HuH-7 (cell line): ENCODE measurements at places on chromosomes 11 and 22.
A peak's percentile ranks its signal among the peaks of the same experiment; 100 is the strongest.

DNA sequence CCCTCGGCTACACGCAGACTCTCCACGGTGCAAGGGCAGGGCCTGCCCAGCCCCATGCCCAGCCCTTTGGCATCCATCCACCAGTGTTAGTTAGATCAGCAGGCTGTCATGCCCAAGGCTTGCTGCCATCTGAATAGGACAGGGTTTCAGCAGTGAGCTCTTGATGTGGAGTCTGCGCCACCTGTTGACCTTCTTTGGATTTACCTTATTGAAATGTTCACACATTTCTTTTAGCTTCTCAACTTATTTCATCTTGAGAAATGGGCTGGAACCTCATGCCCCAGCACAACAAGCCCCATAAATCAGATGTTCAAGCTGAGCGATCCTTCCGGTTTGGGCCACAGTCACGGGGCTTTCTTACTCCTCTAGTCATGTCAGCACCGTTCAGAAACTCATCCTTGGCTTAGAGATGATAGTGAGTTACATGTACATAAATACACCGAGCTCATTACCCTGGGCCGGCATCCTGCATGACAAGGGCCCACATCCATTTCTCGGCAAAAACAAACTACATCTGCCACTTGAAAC, 61.7 kb downstream of the PARVB start:
- peak; percentile 62 for DNase-seq

GRCh38 chr22:39498368-39498767, 3.7 kb upstream of the MIEF1 start:
- no peak for DNase-seq

GRCh38 chr11:78476066-78476465, 58.4 kb upstream of the GAB2 start:
- no peak for DNase-seq

DNA sequence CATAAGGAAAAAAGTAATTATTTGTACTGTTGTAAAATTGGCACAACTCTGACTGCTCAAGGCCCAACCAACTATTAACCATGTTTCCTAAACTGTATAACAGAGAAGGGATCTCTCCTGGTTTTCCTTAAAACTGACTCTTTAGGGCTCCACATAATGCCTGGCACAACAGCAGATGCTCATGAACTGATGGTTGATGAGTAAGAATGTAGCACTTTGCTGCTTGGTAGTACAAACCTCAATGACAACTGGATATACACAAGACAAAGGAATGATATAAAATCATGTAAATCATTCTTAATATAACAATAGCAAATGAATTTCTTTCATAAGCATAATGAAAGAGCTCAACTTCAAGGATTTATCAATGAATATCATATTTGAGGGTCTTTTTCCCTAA, 11.7 kb downstream of the MSANTD2 start:
- DNase-seq = no peak

DNA sequence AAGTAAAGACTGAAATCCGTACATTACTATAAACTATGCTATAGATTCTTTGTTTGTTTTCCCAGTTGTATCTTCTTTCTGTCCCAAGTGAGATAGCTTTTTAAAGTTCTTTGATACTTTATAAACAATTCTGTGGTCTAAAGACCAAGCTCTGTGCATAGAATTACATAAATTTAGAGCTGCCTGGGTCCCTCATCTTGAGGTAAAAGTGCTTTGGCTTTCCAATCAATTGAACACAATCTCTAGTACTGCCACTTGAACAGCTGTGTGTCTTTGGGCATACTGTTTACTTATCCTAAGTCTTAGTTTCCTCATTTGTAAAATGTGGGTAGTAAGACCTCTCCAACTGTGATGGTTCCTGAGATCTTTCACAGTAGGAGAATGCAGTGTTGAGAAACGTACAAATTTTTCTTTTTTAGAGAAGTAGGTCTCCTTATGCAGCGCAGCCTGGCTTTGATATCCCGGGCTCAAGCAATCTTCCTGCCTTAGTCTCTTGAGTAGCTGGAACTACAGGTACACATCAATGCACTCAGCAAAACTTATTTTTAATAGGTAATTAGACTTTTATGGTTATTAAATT, 2.5 kb upstream of the EED start:
- DNase-seq = no peak

DNA sequence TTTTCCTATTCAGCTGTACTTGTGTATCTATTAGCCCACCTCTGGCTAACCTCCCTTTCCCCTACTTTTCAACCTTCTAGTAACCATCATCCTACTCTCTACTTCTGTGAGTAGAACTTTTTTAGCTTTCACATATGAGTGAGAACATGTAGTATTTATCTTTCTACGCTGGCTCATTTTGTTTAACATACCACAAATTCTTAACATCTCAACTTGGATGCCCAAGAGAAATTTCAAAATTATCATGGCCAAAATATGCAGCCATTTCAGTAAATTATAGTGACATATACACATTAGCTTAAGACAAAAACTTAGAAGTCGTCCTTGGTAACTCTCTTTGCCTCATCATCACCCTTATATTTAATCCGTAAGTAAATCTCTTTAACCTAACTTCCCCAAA, 34.7 kb downstream of the LUZP2 start:
- DNase-seq = no peak

GRCh38 chr11:94125407-94126115, 3.1 kb upstream of the PANX1 start:
- DNase-seq = no peak

GRCh38 chr22:37913233-37913721, 7.2 kb downstream of the MICALL1 start:
- DNase-seq = no peak

- DNase-seq = no peak
Observed at GRCh38 chr11:85310479-85310878, 316.7 kb downstream of the DLG2 start.

- no peak for DNase-seq
Observed at GRCh38 chr11:108618529-108618928, 25.0 kb upstream of the EXPH5 start.

GRCh38 chr11:96486890-96487611, 97.2 kb downstream of the JRKL start:
- no peak for DNase-seq

GRCh38 chr11:13717331-13717730, 48.9 kb downstream of the FAR1 start:
- DNase-seq = no peak

DNA sequence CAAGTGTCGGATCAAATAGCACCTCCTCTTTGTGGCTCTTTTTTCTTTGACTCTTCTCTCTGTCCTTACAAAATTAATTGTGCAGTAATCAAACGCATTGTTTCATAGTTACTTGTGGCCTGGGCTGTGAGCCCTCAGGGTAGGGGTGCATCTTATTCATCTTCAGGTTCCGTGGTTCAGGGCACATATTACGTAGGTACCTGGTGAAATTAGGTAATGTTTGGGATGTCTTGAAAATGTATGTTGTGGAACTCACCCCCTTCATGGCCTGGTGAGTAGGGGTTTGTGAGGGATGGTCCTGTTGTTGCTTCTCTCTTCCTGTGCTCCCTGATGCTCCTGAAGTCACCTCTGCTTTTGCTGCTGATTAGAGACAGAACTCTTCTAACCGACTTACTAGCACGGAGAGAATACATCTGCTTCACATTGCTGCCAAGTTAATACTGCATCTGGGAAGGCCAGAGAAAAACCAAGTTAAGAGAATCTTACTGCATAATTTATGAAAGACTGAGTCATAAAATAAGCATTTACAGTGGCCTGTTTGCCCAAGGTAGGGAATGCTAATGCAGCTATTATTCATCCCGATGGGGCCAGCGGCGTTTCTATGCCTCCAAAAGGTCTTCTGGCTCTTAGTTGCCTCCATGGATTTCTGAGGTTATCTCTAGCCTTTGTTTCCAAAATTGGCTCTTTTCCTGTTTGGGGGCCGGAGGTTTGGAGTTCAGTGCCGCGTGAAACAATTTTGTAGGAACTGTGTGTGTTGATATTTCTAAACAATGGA, 66.9 kb downstream of the TBC1D22A start:
- DNase-seq = no peak

- no peak for DNase-seq
Observed at GRCh38 chr11:77457340-77457739, 16.6 kb downstream of the PAK1 start.
